ENCODE measurements at places on chromosomes 1 and 21.

DNA sequence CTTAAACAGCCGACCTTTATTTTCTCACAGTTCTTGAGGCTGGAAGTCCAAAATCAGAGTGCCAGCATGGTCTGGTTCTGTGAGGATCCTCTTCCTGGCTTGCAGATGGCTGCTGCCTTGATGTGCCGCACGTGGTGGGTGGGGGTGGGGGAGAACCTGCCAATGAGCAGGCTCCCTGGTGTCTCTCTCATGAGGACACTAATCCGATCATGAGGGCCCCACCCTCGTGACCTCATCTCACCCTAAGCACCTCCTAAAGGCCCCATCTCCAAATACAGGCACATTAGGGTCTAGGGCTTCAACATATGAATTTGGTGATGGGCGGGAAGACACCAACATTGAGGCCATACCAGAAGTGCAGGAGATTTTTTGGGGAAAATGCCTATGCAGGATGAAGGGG, 37.8 kb downstream of the ACTN2 start:
- DNase-seq = no peak

GRCh38 chr1:91774520-91775203, 111.3 kb downstream of the TGFBR3 start:
- no peak for DNase-seq

GRCh38 chr21:44059710-44060109, 47.5 kb upstream of the PWP2 start:
- no peak for DNase-seq

DNA sequence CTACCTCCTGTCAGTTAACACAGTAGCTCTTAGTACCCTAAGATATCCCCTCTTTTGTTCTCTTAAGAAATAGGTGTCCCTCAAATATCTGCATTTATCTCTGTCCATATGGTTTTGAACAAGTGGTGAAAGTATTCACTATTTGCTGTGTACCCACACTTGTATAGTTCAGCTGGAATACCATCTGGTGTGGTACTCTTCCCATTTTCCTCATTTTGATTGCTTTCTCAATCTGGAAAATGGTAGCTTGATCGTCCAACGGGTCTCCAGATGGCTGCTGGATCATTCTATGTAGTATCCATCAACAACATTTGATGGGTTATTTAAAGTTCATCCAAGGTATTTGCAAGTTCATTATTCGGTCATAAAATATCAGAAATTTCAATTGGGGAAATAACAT, 100.3 kb upstream of the DPYD start:
- no peak for DNase-seq

DNA sequence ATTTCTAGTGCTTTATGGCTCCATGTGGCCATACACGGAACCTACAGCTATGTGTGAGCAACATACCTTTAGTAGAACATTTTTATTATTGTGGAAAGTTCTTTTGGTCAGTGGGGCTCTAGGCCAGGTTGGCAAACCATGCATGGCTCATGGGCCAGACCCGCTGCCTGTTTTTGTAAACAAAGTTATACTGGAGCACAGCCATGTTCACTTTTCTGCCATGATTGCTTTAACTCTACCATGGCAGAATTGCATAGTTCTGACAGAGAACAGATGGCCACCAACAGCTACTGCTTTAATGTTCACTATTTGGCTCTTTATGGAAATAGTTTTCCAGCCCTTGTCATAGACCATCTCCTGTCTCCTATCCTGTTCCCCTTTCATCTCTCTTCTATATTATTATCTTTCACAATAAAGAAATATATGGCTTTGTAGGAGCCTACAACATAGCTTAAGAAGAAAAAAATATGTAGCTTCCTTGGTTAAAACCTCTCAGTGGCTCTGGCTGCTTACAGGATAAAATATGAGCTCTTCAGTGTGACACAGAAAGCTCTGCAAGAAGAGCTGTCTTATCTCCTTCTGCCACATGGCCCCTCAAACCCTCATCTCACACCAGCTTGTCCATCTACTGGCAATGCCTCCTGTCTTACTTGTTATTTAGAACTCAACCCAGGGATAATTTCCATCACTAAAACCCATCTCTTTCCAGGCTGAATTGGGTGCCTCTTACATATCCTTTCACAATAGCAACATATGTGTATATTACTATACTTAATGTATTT, 54.6 kb upstream of the RWDD3 start:
- DNase-seq = no peak

- DNase-seq = no peak
Observed at GRCh38 chr1:6868660-6869380, 83.6 kb downstream of the CAMTA1 start.

DNA sequence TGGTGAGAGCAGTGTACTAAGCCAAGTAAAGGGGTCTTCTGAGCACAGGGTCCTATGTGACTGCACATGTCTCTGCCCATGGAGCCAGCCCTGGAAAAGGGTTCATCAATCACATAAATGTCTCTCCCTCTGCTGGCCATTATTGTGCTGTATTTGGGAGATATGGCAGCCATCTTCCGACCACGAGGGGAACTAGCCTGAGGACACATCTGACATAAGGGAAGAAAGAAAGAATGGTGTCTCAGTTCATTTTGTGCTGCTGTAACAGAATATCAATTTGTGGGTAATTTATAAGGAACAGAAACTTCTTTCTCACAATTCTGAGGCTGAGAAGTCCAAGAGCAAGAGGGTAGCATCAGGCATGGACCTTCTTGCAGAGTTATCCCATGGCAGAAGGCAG, 55.1 kb upstream of the GJA5 start:
- no peak for DNase-seq

DNA sequence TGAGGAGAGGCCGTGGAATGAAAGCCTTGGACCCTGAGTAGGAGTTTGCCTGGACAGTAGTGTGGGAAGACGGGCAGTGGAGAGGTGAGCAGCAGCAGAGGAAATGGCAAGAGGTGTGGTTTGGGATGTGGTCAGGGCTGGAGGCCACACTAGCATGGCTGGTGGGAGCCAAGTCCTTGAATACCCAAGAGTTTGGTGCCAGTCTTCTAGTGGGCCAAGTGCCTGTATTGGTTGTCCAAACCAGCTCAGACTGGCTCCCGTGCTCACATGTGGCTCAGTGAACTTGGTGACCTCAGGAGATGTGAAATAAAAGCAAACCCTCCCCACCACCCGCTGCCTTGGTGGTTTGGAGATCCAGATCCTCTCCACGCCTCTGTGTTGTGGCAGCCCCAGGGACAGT, 2.4 kb downstream of the GUCA2A start:
- DNase-seq = no peak

DNA sequence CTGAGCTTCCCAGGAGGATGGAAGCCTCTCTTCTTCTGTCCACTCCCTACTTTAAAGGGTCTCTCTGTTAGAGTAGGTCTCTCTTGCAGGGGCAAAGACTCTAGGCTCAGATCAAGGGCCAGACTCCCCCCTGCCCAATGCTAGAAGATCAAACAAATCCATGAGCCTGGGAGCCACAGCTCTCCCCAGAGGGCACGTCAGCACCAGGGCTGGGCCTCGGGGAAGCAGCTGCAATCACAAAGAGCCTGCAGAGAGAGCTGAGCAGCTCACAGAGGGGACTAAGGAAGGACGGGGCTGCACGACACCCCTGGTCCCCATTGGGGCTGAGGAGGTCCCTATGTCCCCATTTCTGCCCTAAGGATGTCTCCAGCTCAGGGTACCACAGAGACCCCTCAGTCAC, 3.9 kb downstream of the CNTN2 start:
- no peak for DNase-seq

- DNase-seq = no peak
Observed at GRCh38 chr1:88973520-88974137, 18.8 kb downstream of the KYAT3 start.

- DNase-seq = no peak
Observed at GRCh38 chr1:65971547-65971946, 178.9 kb downstream of the PDE4B start.

DNA sequence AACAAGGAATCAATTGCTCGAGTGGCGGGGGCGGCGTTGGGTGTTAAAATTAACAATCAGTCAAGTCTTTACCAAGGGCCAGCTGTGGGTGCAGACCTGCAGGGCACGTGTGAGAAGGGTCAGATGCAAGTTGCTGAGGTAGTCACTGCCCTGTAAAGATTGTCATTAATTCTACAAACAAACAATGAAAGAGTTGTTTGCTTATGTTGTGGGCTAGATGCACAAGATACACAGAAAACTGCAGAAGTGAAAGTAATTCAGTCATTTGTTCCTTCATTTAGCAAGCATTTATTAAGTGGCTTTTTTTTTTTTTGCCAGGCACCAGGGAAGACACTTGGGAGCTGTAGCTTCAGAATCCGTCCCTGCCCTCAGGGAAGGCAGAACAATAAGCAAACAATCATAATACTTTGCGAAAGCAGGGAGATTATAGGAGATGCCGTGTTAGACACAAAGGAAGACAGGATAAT, 79.5 kb downstream of the NR5A2 start:
- DNase-seq = no peak

DNA sequence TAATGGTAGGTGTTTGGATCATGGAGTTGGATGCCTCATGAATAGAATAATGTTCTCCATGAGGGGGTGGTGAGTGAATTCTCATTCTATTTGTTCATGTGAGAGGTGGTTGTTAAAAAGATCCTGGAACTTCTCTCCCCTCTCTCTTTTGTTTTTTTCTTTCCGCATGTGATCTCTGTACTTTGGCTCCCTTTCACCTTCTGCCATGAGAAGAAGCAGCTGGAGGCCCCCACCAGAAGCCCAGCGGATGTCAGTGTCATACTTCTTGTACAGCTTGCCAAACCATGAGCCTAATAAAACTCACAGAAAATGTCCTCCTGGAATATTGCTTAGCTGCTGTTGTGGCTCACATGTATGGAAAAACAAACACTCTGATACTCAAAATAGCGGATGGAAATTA, 1212.3 kb upstream of the NCAM2 start:
- DNase-seq = no peak

GRCh38 chr1:20685099-20685662, 24.0 kb upstream of the DDOST start:
- peak; percentile 81 for DNase-seq

GRCh38 chr1:110235834-110236682, 25.9 kb downstream of the KCNC4 start:
- no peak for DNase-seq

DNA sequence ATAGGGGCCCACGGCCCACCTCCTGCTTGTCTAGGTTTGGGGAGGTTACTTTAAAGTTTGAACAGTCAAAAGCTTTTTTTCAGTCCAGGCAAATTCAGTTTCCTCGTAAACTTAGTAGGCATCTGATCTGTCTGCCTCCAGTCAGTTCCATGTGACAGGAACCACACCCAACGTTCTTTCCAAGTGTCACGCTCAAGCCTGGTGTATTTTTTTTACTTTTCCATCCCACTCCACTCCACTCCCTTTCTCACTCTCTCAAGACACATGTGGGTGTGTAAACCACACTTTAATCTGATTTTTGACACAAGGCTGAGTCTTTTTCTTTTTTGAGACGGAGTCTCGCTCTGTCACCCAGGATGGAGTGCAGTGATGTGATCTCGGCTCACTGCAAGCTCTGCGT, 60.3 kb upstream of the GPR153 start:
- no peak for DNase-seq

DNA sequence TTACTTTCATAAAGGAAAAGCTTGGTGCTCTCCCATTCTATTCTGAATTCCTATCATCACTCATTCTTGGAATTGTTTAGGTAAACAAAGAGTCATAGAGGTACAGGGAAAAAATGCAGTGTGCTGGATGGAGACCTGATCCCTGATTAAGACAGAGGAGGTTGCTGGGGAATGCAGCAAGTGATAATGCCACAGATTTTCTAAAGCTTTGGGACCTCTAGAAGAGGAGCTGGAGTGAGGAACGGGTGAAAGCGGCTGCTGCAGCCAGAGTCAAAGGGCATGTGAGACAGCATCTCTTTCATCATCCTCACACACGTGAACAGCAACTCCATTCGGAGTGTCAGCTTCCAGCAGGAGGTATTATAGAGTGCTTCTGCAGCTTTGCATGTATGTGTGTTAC, 54.9 kb upstream of the DIPK1A start:
- DNase-seq = no peak

DNA sequence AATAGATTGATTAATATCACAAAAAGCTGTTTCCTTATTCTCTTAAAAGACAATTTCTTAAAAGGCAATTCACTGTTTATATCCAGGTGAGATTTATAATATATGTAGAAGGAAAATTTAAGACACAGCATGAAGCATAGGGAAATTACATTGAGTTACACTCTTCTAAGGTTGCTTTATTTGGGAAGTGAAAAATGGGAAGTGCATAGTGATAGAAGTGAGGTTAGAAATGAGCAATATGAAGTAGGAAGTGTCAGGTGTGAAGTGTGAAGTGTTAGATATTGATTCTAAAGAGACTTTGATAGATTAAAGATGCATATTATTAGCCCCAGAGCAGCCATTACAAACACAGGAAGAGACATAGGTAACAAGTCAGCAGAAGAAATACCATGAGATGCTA, 40.3 kb downstream of the FH start:
- no peak for DNase-seq

DNA sequence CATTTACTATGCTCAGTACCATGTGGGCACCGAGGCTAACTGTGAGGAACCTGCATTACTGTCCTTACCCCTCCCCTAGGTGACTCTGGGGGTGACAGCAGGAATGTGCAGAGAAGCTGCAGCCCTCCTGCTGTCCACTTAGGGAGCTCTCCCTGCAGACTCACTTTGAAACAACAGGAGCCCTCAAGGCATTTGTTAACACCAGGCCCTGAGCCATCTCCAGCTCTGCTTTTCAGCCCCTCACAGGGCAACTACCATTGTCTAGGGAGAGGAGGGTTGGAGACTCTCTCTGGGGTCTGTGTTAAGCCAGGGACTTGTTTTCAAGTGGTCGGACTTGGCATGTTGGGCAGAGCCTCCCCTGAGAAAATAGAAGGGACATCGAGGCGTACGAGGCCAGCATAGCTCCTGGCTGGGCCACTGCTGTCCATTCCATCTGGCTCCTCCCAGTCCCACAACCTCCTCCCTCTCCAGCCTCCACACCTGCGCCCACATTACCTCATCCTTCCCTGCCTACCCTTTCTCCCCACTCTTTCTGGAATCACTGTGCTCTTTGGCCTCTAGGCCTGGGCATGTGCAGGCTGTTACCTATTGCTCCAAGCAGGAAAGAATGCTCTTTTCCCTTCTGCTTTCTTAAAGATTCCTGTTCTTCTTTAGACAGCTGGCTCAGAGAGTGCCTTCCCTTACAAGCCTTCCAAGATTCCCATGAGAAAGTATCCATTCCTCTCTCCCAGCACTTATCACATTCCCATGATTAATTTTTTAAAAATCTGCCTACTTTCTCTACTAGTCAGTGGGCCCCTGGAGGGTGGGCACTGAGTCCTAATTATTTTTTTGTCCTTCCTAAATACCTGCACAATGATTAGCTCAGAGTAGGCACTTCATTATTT, 102.7 kb upstream of the GCLM start:
- no peak for DNase-seq

DNA sequence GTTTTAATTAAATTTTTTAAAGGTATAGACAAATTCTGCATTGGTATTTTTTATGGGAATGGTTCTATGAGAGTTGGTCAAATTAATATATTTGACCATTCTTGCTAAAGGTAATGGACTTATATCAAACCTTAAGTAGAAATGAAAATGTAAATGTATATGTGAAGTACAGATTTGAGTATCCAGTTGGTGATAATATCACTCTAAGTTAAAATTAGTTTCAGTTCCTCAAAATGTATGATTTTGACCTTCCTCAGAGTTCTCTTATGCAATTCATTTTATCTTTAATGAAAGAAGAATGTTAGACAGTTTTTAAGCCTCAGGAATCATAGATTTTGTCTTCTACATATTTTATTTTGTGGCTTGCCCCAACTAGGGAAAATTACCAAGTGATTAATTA, 1291.5 kb upstream of the B3GALT2 start:
- DNase-seq = no peak

GRCh38 chr1:99599678-99600175, 46.2 kb upstream of the PALMD start:
- DNase-seq = peak; percentile 97

Data from adrenal gland (tissue), 19 donors.